Epithelial cell of prostate (primary cell): ENCODE measurements at places on chromosomes 13 and 19.

- DNase-seq: no peak
Measured at GRCh38 chr19:2869618-2870017, 2.5 kb downstream of the ZNF556 start.

- DNase-seq: no peak
Measured at GRCh38 chr13:113869263-113869662, 5.4 kb upstream of the GAS6 start.

DNA sequence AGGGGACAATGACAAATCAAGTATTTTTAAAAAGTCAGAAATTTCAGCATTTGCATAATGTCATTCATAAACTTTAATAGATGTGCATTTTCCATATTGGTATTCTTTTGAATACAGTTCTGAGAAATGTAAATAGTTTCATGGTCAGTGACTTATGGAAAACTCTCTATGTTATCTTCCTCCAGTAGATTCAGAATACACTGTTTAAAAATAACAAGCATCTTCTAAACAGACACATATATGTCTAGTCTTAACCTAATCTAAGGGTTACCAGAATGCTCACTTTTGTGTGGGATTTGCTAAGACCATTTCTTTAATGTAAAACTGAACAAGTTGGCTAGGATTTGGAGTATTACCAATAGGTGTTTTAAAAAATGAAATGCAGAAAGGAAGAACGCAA lies 119.8 kb upstream of the SGCG start:
- DNase-seq: no peak

GRCh38 chr13:23619068-23619855 lies 49.0 kb downstream of the TNFRSF19 start:
- DNase-seq: no peak

GRCh38 chr13:30435911-30436451 lies 13.7 kb downstream of the UBE2L5 start:
- no peak for DNase-seq

DNA sequence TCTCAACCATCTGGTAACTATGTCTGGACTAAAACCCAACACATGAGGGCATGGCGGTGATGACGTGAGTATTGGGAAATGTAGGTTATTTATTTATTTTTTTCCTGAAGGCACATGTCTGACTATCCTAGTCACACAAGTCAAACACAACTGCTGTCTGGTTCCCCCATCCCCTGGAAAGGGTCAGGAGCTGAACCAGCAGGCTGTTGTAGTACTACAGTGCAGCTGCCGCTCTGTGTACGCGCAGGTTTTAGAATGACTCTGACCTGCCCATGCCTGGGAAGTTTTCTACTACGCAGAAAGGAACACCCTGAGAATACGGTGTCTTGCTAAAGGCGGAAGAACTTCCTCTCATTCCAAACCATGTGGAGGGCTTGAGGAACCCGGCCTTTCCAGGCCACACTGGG lies 1.2 kb downstream of the SLC7A1 start:
- peak; percentile 71 for DNase-seq

DNA sequence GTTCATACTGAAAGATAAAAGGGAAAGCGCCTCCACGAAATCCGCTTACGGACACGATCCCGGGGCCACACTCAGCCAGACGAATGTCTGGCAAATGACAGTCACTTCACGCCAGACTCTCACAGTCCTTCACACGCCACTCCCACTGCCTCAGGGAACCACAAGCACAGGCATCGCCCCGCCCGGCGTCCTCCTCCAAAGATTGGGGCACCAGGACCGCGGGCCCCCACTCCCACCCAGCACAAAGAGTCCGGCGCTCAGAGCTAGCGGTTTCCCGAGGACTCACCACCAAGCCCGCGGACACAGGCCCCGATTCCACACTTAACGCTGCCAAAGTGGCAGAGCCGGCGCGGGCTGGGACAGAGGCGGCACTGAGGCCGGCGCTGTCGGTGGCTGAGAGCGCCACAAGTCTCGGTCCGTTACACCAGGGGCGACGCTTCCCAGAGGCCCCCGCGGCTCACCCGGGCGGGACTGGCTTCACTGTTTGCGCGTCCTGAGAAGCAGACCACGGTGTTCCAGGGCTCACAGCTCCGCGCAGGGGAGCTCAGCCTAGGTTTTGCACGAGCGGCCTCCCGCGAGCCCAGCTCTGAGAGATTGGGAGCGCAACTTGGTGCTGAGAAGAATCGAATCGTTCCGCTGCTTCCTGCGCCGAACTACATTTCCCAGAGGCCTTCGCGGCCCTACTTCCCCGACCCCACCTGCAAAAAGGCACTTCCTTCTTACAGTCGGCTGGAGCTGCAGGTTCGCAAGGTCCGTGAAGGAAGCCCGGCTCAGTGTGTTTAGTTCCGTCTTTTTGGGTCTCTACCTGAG lies at the start of gene ZNF569:
Gene ZNF569 (minus strand): TSS at position 647 of the 810 bp plus-strand sequence. CDS start 22,523 bp downstream, outside the sequence.
- peak; percentile 87 for DNase-seq

DNA sequence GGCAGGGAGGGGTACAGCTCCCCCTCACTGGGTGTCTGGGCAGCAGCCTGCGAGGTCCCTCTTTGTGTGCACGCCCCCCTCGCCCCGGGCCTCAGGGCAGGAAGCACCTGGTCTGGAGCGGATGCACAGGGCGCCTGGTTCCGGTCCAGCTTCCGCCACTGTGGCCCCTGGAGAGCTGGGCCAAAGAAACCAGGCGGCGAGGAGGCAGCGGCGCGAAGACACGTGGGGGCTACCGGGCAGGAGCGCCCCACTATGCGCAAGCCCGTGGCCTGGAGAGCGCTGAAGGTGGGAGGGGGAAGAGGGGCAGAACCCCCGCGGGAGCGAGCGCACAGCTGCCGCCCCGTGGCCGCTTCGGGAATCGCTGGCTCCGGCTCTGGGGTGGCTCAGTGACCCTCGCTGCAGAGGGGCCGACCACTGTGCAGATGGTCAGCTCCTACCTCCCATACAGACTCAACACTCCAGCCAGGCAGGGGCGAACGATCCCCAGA lies 1.7 kb upstream of the LYL1 start:
- DNase-seq: no peak

DNA sequence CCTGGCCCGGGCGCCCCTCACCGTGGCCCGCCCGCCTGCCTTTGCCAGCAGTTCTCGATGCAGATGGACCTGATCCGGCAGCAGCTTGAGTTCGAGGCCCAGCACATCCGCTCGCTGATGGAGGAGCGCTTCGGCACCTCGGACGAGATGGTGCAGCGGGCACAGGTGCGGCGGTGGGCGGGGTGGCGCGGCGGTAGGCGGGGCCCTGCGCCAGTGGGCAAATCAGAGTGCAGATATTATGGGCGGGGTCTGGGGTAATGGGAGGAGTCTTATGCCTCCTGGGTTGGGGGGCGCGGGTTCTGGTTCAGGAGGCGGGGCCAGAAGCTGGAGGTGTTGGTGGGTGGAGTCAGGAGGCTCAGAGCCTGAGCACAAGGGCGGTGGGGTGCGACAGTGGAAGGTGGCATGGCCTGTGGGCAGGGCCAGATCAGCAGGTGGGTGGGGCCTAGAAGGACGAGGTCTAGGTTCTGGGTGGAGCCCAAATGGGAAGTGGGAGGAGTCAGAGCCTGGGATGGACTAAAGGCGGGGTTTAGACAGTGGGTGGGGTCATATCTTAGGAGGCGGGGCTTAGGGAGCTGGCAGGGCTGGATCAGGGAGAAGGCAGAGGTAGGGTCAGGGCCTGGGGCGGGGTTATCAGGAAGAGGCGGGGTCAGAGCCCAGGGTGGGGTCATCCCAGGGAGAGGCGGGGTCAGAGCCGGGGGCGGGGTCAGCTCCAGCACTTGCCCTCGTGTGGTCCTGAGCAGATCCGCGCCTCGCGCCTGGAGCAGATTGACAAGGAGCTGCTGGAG lies 5.6 kb downstream of the APC2 start:
- peak; percentile 44 for DNase-seq

GRCh38 chr13:111227405-111227804 lies 93.0 kb upstream of the TEX29 start:
- DNase-seq: no peak

GRCh38 chr13:42577538-42577937 lies 3.6 kb downstream of the TNFSF11 start:
- DNase-seq: no peak

GRCh38 chr13:91693466-91693865 lies 295.0 kb downstream of the GPC5 start:
- no peak for DNase-seq

DNA sequence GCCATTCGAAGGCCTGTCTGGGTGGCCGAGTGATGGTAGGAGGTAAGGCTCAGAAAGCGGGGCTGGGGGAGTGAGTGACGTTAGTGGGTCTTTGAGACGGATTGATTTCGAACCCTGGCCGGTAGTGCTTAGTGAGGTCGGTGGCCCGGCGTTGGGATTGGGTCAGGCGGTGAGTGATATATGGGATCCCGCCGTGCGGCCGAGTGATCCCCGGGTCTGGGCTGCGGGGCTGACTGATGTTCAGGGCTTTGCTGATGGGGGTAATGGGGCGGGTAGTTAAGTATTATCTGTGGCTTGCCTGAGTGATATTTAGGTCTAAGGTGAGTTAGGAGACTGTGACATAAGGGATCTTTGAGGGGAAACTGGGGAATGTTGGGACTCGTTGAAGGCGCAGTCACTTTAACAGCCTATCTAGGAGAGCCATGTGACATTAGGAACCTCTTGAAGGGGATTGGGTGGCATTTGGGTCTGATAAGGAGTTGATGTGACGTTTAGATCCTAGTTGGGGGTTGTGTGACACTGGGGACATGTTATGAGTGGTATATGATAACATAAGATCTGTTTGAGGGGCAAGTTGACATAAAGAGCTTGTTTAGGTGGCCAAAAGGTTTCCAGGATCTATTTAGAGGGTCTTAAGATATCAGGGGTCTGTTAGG lies 543 bp downstream of the PSMC4 start:
- no peak for DNase-seq

DNA sequence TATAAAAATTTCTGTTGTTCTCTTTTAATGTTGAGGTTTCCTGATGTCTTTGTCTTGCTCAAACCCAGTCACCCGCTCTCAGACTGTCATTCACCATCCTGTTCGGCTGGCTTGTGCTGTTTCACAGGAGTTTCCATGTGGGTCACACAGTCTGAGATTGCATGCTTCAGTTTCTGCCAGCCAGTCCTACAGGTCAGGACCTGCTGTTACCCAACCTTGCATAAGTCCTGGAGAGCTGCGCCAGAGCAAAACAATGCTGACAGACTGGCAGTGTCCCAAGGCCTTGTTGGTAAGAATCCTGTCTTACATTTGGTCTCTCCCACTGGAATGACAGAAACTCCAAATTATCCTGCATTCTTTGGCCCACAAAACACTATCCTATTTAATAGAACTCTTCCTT lies 340.0 kb upstream of the SLITRK5 start:
- DNase-seq: peak; percentile 94

- peak; percentile 48 for DNase-seq
Measured at GRCh38 chr19:41595258-41595889, 19.4 kb downstream of the CEACAM21 start.

DNA sequence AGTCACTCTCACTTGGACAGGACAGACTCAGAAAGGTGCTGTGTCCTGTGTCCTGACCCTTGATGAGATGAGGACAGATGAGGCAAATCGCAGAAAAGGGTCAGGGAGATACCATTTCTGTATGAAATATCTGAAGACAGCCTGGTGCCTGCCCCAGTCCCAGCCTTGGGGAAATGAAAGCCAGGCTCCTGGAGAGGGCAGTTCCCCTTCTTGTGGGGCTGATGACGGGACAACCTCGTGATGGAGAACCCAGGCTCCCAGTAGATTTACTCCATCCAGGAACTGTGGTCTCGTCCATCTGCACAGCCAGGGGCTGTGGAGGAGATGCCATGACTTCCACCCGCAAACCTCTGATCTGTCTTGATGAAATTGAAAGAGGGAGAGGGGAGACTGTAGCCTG lies 13.8 kb downstream of the LILRB1 start:
- no peak for DNase-seq

GRCh38 chr19:38679839-38680238 lies 32.4 kb downstream of the ACTN4 start:
- no peak for DNase-seq

DNA sequence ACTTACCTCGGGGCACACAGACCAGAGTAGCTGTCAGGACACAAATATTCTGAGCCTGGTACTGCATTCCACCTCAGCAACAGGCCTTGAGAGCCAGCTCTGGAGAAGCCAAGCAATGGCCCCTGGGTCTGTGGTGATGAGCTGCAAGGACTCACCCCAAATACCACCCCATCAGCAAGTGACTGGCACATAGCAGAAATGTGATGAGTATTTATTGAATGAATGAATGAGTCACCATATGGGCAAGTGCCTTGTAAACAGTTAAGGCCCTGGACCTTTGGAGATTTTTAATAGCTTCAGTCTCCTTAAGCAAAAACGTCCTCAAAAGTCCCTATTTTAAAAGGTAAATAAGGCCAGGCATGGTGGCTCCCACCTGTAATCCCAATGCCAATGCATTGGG lies 18.2 kb downstream of the GSX1 start:
- no peak for DNase-seq

DNA sequence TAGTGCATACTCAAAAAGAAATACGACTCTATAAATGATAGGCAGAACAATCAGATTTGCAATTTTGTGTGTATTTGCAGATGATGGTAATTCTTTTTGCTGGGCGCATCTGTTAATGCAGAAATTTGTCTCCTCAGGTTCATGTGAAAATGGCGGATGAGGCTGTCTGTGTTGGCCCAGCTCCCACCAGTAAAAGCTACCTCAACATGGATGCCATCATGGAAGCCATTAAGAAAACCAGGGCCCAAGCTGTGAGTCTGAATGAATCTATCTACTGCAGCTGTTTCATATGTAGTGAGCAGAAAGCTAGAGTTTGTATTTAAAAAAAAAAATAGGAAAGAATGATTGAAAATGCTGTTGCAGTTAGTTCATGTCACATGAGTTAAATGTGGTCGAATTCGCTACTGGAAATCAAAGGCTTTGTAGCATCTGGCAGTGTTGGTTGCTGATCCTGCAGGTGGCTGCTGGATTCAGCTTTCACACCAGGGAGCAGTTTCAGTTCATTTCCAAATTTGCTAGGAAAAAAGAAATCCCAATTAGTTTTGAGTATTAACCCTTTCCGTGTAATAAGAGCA lies 66.0 kb downstream of the PCCA start:
- DNase-seq: no peak

GRCh38 chr13:94701313-94702180 lies 10.8 kb downstream of the SOX21 start:
- no peak for DNase-seq

GRCh38 chr13:111312944-111313590 lies 7.4 kb upstream of the TEX29 start:
- DNase-seq: no peak

DNA sequence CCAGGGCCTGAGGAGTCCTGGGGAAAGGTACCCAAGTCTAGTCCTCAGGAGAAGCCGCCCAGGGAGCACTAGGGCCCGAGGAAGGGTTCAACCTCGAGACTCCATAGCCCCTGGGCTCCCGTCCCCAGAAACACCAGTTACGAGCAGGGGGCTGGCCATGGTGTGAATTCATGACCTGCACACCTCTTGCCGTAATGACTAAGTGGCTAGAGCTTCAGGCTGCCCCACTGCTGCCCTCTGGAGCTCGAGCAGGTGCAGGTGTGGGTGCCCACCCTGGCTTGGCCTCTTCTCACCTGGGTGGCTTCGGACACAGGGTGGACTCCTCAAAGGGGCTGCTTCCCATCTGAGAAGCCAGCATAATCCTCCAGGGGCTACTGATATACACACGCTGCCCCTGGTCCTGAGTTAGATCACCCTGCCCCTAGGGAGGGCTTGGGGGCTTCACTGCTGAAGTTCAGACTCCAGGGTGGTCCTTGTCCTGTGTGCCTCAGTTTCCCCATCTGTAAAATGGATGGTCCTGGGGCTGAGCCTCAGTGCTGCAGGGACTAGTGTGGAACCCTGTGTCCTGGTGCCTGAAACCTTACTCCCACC lies 13.6 kb downstream of the SPC24 start:
- DNase-seq: no peak
